ENCODE measurements at places on chromosomes 12 and 14.
A peak's percentile ranks its signal among the peaks of the same experiment; 100 is the strongest.

- DNase-seq = peak; percentile 73
Observed at GRCh38 chr14:52067873-52068614, 815 bp downstream of the NID2 start.

GRCh38 chr14:54564071-54564867 lies 2.7 kb upstream of the SAMD4A start:
- peak; percentile 69 for DNase-seq

- peak; percentile 34 for DNase-seq
Observed at GRCh38 chr12:122473543-122474323, 27.0 kb downstream of the ZCCHC8 start.

DNA sequence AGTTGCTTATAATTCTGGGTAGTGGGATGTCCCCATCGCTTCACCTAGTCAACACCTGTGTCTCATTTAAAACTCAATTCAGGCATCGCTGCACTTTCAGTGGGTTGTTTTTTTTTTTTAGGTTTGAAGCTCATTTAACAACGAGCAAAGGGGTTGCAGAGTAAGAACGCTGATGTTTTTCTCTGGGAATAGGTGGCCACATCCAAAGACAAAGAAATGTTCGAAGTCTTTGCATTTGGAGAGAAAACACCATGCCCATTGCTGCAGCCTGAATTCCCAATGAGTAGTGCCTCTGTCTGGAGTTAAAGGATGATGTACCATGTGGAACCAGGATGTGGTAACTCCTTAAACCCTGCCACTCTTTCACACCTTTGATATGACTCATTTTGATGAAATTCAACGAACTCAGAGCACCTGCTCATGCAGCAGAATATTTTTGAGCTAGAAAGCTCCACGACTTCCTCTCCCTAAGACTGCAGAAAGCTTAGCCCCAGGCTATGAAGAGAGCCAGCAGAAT lies 35.1 kb upstream of the BATF start:
- no peak for DNase-seq

DNA sequence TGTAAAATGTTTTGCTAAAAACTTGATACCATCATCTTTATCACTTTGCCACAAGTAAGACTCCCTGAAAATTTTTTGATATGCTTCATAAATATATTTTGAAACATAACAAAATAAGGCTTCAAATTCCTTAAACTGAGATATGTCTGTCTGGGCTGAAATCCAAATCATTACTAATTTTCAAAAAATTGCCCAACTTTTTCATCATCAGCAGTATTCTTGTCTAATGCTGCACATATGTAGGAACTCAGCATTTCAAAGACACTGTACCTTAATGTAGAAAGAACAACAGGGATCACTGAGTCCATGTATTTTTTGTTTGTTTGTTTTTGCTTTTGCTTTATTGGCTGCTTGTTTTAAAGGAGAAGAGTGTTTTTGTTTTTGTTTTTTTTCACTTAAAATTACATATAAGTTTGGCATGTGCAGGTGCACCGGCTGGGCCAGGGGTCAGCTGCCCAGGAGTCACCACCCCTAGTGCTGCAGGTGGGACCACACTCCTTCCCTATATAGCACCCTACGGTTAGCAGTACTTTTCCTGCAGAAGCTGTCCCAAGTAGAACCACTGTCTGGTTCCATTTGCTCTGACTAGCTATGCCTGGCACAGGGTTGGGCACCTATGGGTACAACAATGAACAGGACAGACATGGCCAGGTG lies 231.2 kb downstream of the PIK3C2G start:
- no peak for DNase-seq

DNA sequence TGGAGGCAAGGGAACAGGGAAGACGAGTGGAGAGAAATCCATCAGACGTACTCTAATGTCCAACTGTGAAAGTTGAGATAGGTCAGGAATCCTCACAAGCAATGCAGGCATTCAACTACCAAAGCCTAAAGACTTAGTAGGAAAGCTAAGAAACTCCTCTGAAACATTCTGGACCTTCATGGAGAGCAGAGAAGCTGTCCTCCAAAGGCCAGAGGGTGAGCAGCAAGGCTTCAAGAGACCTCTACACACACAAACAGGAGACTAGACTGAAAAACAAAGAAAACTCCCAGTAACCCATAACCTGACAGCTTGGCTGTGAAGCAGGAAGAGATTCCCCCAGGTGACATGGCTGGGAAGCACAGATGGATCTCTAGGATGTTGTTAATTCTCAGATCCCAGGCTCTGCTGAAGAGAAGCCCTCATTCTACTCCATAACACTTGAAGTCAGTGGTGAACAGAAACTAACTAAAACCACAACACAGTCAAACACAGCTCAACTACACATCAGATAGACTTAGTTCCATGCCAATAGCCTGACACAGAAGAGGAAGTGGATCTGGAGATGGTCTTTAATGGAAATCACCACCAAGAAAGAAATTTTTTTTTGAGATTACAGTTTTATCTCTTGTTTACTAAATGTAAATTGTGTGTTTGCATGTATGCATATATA lies 23.2 kb upstream of the LYZ start:
- DNase-seq = no peak

DNA sequence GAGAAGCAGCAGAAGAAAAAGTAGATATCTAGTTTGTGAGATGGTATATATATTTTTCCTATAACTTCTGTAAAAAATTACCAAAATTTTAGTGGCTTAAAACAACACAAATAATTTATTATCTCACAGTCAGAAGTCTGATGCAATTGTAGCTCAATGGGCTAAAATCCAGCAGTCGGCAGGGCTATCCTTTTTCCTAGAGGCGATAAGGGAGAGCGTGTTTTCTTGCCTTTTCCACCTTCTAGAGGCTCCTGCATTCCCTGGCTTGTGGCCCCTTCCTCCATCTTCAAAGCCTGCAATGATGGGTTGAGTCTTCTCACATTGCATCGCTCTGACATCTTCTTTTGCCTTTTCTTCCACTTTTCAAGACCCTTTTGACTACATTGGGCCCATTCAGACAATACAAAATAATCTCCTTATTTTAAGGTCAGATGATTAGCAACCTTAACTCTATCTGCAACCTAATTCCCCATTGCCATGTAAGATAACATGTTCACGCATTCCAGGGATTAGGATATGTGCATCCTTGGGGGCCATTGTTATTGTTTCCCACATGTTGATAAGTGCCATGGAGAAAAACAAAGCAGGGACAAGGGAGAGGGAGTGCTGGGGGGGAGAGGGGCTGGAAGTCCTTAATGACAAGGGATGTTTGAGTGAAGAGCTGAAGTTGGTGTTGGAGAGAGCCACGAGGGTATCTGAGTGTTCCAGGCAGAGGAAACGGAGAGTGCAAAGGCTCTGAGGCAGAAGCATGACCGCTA lies 13.8 kb upstream of the DDX47 start:
- DNase-seq = no peak

DNA sequence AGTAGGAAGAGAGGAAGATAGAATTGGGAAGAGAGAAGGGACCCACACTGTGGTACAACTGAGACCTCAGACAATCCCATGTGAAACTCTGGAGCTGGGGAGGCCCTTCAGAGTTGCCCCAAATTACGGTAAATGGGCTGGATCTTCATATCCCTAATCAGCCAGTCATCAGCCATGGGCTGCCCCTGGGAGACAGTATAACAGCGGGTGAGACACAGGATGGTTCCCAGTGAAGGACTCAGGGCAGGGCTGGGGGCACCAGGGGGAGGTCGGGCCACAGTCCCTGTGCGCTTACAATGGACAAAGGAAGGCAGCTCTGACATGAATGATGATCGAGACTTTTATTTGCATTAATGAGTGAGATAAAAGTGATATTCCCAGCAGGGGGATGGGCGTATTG lies 74.2 kb upstream of the BDKRB2 start:
- DNase-seq = no peak

DNA sequence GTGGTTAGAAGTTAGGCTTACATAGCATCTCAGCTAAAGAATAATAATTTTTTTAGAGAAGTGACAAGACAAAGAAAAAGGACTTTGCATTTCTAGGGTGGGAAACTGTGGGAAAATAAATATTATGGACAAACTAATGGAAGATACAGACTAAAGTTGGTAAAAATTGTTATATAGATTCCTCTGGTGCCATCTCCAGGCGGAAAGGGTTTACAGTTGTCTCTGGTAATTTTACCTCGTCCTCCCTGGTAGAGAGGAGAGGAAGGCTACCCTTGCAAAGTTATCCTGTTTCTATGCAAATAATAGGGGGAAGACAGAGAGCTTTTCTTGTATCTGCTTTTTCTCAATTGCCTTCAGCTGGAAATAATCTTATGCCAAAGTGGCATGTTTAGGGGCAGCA lies 5.2 kb downstream of the OR11G2 start:
- DNase-seq = no peak

GRCh38 chr12:69130064-69130463 lies 109.3 kb upstream of the CPSF6 start:
- DNase-seq = no peak

GRCh38 chr14:74555476-74556050 lies 56.5 kb downstream of the LTBP2 start:
- DNase-seq = no peak

DNA sequence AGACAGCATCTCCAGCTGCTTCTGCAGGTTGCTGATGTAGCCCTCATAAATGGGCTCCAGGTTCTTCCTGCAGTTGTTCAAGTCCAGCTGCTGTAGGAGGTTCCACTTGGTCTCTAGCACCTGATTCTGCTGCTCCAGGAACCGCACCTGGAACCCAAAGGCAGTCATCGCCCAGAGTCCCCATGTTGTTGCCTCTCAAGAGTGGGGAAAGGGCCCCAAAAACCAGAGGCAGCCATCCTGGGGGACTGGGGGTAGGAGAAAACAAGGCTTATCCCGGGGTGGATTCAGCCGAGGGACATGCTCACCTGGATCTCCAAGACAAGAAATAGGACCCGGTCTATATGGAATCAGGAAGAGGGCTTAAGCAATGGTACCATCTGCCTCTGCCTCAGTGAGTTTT lies 2.3 kb downstream of the KRT72 start:
- no peak for DNase-seq

DNA sequence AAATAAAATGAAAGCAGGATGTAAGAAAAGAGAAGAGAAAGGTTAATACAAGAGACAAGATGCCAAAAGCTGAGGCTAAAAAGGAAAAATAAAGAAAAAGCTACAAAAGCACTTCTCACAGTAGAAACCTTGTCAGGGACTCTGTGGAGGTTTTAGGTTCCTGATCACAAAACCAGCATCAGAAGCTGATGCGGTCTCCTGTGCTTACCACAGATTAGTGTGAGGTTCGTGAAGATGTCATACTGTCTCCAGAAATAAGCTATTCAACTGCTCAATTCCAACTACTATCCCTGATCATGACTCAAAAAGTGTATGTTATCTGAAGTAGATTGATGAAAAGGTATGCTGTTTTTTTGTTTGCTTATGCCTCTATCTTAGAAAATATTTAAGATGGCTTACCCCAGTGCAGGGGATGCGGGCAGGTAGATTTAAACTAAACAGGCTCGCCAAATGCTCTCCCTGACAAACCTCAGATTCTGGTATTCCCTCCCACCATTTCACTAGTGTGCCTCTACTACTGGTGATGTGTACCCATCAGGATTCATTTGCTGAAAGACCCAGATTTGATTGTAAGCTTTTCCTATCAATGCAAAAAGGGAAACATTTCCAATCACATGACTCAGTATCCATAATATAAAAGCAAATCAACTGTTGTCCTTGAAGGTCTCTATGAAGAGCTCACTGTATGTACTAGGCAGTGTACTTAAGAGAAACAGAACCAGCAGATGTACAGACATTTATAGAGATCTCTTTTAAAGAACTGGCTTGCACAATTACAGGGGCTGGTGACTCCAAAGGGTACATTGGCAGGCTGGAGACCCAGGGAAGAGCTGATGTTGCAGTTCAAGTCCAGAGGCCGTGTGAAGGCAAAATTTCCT lies 169.5 kb upstream of the FOXN3 start:
- no peak for DNase-seq

- DNase-seq = no peak
Observed at GRCh38 chr14:69193721-69194120, 2.4 kb downstream of the EXD2 start.

GRCh38 chr14:63686926-63687325 lies 40.9 kb downstream of the SGPP1 start:
- DNase-seq = no peak

GRCh38 chr14:37544407-37544806 lies 50.6 kb downstream of the FOXA1 start:
- DNase-seq = no peak

DNA sequence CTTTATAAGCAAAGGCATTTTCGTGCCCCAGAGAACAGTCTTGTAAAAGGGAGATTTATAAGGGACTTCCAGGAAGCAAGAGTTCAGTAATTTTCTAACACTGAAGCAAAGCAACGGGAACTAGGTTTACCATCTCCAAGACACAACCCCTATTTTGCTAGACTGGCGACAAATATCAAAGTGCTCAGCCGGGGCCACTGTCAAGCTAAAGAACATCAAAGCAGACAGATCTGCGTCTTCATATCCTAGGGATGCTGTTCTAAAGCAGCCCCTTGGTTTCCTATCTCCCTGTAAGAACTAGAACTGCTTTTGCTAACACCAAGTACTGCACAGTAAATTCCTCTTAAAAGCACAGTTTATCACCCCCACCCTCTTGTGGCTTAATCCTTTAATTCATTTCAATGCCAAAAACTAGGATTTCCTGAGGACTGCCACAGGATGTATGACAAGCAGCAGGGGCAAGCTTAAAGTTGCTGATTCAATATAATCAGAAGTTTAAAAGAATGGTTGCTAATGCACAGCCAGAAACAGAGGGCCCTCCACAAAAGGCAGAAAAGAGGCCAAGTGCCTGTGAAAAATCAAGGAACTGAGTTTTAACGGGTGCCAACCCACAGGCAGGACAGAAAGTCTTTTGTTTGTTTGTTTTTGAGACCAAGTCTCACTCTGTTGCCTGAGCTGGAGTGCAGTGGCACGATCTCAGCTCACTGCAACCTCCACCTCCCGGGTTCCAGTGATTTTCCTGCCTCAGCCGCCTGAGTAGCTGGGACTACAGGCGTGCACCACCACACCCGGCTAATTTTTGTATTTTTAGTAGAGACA lies 44.0 kb upstream of the ISM2 start:
- DNase-seq = peak; percentile 30

- DNase-seq = no peak
Observed at GRCh38 chr14:76349993-76350392, 25.9 kb upstream of the ESRRB start.

DNA sequence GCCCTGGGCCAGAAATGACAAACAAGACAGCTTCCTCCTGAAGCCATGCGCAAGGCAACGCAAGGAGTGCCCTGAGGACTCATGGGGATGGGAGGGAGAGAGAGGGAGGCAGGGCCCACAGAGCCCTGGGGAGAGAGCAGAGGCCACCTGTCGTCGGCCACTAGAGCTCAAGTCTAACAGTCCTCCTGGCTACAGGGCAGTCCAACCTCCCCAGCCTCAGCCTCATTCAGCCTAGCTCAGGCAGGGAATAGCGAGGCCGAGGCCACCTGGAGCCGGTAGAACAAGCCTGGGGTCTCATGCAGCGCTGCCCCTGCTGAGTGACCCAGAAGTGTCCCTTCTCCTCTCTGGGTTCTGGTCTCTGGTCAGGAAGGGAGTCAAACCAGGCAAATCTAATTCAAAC lies 69.5 kb downstream of the BCL11B start:
- DNase-seq = no peak

DNA sequence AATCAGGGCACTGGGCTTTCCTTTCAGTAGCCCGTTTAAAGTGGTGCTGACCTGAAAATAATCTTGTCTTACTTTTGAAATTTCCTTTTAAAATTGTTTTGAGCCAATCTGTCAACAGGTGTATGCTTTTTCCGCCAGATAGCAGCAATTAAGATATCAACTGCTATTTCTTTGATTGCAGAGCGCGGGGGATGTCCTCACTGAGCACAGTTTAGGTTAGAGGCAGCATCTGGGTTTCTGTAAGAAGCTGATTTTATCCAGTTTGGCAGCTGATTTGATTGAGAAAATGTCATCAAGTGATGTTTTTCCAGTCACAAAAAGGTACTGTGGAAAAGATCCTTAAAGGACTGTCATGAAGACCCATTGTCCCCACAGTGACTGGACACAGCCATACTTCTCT lies 371.8 kb downstream of the ADAMTS20 start:
- no peak for DNase-seq
